NCI-H1417 (cell line): ENCODE measurements at places on chromosomes 3 and 15.

DNA sequence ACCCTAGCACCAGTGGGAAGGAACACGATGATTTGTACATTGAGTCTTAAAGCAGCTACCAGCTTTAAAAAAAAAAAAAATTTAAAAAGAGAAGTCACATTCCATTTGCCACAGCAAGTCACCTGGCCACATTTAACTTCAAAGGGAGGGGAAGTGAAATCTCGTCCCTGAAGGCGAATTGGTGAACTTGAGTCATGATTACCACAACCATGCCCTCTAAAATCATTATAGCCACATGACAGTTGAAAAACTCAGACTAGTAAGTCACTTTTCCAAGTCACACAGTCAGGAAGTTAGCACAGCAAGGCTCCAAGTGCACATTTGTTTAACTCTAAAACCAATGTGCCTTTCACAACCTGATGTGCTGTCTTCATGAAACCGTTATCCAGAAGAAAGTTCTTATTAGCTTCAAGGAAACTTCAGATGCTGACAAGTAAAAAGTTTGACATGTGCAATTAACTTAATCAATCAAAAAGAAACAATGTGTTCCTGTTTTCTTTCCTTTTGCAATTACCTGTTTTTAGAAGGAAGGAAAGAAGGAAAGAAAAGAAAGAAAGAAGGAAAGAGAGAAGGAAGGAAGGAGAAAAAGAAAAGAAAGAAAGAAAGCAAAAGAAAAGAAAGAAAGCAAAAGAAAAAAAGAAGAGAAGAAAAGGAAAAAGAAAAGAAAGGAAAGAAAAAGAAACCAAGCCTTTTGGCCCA, 8.3 kb upstream of the THSD4 start:
- no peak for DNase-seq

- no peak for DNase-seq
Measured at GRCh38 chr15:60390871-60391501, 6.8 kb downstream of the ANXA2 start.

- no peak for DNase-seq
Measured at GRCh38 chr3:30141178-30141581, 465.2 kb upstream of the TGFBR2 start.

DNA sequence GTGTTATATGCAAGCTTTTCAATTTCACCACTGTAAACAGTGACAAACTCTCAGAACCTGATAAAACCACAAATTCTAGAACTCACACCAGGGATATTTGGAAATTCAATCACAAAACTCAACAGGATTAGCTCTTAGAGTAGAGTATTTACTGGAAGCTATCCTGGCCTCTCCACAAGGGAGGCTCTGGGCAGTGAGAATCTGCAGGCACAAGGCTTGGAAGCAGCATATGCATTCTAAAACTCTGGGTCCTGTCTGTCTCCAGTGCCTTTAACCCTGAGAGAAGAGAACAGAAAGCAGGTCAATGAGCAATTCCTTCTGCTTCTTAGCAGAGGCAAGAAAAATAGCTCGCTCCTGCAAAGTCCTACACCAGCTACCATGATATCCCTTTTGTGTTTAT, 23.4 kb downstream of the PLSCR4 start:
- DNase-seq, result no peak

DNA sequence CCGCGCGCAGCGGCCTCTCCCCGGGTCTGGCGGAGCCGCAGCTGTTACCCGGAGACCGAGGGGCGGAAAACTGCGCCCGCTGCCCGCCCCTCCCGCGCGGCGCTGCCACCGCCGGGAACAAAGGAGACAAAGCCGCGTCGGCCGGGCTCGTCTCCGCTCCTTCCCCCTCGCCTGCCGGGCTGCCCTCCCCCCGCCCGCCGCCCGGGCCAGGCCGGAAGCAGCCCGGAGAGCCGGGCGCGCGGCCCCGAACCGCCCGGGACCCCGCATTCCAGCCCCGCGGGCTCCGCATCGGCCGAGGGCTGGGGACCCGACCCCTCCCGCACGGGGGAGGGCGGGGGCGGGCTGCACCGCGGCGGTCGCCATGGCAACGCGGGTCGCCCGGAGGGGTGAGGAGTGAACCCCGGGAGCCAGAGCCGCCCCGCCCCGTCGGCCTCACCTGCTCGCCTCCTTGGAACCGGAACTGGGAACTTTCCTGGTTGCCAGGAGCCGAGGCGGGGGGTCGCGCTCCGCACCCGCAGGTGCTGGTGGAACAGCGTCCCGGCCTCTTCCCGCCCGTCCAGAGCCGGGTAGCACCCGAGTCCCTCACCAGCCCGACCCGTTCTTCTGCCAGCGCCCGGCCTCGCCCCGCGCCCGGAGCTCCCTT, 448 bp downstream of the PLXNB1 start:
- DNase-seq, result peak; percentile 88
